ENCODE measurements at places on chromosomes 7 and 10.

GRCh38 chr10:78236416-78237015 is 202.9 kb downstream of the RPS24 start:
- DNase-seq = no peak

DNA sequence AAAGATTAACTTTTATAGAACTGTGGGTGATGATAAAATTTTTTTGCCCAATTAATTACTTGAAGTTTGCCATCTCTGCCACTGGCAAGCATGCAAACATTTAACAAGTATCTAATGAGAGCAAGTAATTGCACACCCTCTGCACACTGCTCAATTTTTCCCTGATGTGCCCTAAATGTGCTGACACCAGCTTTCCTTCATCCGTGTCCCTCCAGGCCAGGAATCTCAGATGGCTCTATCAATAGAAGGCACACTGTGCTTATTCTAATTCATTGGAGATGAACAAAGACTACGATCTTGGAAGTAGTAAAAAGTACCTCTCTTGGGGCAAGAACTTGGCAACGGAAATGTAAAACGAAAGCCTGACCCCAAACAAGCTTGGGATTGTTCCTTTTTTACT is 212.1 kb downstream of the GPR37 start:
- no peak for DNase-seq

- DNase-seq = no peak
Observed at GRCh38 chr7:55502124-55502857, 70.0 kb downstream of the VOPP1 start.

- no peak for DNase-seq
Observed at GRCh38 chr10:18421726-18422293, 229.6 kb downstream of the NSUN6 start.

DNA sequence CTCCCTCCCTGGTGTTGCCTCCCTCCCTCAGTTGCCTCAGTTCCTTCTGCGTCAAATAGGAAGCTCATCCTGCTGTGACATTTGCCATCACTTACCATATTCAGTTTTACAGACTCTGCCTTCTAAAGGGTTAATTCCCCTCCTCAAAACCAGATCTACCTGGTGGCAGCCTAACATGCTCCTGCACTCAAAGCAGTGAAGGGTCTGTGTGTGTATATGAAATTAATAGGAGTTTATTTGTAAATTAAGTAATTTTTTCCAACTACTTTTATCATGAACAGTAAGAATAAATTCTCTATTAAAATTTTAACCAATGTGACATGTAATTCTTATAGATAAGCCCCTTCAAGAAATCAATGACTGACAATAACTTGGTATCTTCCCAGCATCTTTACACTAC is 158.6 kb upstream of the INSYN2A start:
- no peak for DNase-seq

- no peak for DNase-seq
Observed at GRCh38 chr10:103983367-103983911, 16.5 kb downstream of the SLK start.

- no peak for DNase-seq
Observed at GRCh38 chr10:12041766-12042408, 722 bp downstream of the UPF2 start.

DNA sequence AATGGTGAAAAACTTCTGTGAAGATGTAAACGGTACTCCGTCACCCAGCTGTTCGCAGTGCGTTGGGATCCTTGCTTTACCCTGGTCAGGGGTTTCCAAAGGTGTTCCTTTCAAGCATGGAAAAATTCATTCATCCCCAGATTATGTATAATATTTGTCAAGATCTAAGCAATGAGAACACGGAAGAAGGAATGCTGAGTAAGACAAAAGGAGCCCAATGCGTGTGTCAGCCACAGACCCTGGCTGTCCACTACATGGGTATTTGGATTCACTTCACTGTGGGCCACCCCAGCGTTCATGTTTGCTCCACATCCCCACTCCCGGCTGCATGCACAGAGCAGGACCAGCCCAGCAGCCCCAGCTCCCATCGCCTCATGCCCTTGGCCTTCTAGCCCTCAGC is 241.3 kb upstream of the CELF2 start:
- DNase-seq = no peak

DNA sequence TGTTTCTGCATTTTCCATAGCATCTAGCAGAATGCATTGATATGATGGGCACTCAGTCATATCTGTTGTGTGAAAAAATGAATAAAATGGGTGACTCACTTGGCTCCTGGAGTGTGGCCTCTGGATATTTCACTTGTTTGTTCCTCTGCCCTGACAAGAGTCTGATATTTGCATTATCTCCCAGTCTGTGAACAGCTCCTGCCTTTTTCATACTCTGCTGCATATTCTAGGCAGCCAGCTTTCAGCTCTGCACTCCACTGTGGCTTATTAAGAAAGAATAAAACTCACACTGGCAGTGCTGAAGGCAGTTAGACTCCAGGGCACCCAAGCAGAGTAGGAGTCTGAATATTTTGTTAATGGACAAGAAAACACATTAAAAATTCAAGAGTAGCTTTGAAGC is 623.9 kb downstream of the SORCS1 start:
- no peak for DNase-seq

DNA sequence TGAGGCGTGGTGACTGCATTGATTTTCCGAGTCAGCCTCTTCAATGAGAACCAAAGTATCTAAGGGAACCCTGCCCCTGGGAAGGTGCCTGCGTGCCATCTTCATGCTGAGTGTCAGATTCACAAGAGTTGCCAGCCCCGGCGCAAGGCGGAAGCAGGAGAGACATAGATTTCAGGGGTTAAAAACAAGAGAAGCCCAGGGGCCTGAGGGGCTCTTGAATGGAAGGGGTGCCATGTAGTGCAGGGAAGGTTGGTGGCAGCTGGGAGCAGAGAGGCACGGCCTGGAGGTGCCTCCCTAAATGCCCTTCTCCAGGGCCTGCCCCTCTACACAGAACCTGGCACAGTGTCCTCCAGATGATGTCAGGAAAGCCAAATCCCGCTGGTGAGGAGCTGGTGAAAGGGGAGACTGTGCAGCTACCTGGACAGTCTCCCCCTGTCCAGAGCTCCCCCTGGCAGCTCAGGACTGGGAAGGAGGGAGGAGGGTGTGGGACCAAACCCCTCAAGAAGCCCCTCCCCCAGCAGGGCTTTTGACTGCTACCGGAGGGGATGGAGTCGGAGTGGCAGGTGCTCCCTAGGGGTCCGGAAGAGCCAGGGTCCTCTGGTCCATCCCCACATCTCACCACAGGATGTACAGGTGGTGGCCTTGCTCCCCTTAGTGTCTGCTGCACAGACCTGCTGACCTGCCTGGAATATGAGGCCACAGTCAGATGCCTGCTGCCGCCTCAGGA is 137.9 kb downstream of the TCERG1L start:
- no peak for DNase-seq

- DNase-seq = no peak
Observed at GRCh38 chr10:51653025-51653424, 46.4 kb downstream of the CSTF2T start.

- DNase-seq = no peak
Observed at GRCh38 chr7:24704311-24704710, 53.0 kb downstream of the GSDME start.

GRCh38 chr7:43143918-43144589 is 31.6 kb downstream of the HECW1 start:
- DNase-seq = no peak

- DNase-seq = no peak
Observed at GRCh38 chr10:117260084-117260483, 19.2 kb downstream of the SLC18A2 start.

DNA sequence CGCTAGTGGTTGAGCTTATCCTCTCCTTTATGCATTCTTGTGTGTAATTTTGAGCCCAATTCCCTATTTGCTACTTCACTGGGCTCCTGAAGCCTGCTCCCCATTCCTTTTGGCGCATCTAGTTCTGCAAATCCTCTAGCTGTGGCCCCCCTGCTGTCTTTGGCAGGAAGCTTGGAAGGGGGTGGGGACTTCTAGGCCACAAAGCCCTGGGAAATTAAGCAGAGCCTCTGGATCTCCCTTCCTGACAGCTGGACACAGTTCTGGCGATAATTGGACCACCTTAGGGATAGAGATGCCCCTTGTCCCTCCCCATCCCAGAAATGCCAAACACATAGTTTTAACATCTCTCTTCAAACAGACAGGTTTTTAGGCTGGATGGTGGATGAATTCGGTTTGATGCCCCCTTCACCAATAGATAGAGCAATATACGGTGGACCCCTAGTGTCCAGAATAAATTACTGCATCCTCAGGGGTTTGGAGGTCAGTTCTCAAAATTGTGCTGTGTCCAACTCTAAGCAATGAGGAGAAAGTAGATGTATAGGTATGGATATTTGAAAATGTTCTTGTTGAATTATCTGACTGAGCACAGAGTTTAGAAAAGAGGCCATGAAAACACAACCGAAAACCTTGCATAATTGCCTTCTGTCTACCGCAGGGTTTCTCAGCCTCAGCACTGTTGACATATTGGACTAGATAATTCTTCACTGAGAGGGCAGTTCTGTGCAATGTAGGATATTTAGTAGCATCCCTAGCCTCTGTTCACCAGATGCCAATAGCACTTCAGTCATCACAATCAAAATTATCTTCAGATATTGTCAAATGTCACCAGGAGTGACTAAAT is 75.5 kb downstream of the PAPSS2 start:
- no peak for DNase-seq

DNA sequence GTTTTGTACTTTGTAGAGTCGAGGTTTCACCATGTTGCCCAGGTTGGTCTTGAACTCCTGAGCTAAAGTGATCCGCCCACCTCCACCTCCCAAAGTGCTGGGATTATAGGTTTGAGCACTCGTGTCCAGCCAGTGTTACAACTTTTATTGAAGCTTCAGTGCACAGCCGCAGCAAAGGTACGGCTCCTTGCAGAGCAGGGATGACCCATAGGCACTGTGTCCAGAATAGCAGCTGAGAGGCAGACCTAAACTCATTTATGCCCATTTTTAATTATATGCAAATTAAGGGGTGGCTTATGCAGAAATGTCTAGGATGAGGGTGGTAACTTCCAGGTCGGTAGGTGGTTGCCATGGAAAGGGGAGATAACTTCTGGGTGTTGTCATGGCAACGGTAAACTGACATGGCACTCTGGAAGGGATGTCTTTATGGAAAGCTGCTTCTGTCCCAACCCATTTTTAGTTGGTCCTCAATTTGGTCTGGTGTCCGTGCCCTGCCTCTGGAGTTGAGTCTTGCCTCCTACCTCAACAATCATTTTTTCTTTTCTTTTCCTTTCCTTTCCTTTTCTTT is 22.7 kb downstream of the NYAP1 start:
- DNase-seq = no peak

GRCh38 chr7:100021297-100021696 is 5.9 kb downstream of the ZKSCAN1 start:
- no peak for DNase-seq

Data from SHP77 (cell line).